ENCODE measurements at places on chromosomes 3 and 15.

- DNase-seq = peak; percentile 63
These were observed 74.3 kb upstream of the VGLL4 start for GRCh38 chr3:11717768-11718636.

DNA sequence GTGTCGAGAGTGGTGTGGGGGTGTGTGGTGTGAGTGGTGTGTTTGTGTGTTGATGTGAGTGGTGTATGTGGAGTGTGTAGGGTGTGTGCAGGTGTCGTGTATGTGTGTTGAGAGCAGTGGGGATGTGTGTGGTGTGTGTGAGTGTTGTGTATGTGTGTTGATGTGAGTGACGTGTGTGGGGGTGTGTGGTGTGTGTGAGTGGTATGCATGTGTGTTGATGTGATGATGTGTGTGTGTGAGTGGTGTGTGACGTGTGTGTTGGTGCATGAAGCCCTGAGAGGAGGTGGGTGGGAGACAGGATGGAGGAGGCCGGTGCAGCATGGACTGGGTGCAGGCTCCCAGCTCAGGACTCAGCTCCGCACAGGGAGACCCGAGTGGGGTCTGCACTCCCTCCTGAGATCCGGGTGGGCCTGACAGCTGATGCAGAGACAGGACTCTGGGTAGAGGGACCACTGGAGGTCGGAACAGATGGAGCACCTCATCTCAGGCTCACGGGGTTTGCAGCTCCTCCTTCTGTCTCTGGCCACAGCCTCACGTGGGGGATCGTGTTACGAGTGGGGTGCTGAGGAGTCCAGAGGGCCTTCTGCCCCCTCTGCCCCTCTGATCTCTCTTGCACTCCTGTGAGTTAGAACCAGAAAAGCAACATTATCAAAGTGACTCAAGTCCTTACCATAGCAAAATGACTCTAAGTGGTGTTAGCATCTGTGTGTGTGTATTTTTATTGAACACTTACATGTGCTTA, 41.3 kb downstream of the ARNT2 start:
- no peak for DNase-seq

- no peak for DNase-seq
These were observed 74.9 kb downstream of the RAD18 start for GRCh38 chr3:8888301-8888915.

GRCh38 chr3:25648925-25649830, 15.5 kb downstream of the TOP2B start:
- DNase-seq = no peak

GRCh38 chr3:13086531-13086981, 13.3 kb upstream of the IQSEC1 start:
- no peak for DNase-seq

- DNase-seq = no peak
These were observed 936.3 kb downstream of the ROBO1 start for GRCh38 chr3:78831446-78831972.

DNA sequence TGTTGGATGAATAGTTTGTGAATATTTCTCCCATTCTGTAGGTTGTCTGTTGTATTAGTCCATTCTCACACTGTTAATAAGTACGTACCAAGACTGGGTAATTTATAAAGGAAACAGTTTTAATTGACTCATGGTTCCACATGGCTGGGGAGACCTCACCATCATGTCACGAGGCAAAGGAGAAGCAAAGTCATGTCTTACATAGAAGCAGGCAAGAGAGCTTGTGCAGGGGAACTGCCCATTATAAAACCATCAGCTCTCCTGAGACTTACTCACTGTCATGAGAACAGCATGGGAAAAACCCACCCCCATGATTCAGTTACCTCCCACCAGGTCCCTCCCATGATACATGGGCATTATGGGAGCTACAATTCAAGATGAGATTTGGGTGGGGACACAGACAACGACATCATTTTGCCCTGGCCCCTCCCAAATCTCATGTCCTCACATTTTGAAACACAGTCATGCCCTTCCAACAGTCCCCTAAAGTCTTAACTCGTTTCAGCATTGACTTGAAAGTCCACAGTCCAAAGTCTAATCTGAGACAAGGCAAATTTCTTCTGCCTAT, 133.2 kb downstream of the LMLN start:
- DNase-seq = no peak

GRCh38 chr15:101494251-101494796, 4.8 kb upstream of the PCSK6 start:
- DNase-seq = no peak

DNA sequence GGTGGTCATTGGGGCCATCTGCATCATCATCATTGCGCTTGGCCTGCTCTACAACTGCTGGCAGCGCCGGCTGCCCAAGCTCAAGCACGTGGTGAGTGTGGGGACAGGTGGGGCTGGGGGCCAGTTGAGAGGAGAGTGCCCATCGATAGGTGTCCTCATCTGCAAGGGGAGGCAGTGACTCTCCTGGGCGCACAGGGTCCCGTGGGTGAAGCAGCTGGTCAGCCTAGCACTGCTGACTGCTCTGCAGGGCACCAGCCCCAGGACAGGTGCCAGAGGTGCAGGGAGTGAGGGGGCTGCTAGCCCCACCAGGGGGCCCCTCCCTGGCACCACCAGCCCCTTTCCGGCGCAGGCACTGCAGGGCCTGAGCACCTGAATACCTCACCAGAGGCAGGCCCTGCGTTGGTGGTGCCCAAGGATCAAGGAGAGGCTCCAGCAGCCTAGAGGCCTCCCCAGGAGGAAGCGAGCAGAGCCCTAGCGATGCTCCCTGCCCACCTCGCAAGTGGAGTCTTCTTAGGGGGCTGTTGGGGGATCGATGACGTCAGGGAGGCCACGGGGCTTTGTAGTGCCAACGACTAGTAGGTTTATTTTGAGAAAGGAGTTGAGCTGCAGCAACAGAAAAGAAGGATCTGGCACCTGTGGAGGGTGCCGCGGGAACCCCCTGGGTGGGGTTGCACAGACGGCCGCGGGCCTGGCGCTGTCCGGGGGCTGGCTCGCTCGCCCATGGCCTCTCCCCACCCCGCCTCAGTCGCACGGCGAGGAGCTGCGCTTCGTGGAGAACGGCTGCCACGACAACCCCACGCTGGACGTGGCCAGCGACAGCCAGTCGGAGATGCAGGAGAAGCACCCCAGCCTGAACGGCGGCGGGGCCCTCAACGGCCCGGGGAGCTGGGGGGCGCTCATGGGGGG, 976 bp upstream of the ABTB1 start:
- DNase-seq = no peak

DNA sequence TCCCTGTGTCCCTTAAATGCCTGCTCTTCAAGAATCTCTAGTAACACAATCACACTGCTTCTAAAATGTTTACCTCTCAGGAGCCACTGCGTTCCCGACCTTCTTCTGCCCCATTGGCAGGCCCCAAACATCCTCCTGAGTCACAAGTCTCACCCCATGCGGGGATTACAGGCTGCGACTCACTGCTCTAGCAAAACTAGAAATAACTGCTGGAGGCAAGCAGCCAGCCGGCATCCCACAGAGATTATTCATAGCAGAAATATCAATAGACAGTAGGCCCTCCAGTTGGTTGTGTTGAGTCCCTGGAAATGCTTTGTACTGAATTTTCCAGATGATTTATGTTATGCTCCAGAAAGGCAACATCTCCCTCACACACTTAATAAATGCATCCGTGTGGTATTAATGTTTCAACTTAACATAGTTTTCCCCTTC, 64.8 kb downstream of the RFTN1 start:
- DNase-seq = peak; percentile 81

GRCh38 chr3:24351779-24352469, 142.7 kb downstream of the THRB start:
- DNase-seq = no peak

DNA sequence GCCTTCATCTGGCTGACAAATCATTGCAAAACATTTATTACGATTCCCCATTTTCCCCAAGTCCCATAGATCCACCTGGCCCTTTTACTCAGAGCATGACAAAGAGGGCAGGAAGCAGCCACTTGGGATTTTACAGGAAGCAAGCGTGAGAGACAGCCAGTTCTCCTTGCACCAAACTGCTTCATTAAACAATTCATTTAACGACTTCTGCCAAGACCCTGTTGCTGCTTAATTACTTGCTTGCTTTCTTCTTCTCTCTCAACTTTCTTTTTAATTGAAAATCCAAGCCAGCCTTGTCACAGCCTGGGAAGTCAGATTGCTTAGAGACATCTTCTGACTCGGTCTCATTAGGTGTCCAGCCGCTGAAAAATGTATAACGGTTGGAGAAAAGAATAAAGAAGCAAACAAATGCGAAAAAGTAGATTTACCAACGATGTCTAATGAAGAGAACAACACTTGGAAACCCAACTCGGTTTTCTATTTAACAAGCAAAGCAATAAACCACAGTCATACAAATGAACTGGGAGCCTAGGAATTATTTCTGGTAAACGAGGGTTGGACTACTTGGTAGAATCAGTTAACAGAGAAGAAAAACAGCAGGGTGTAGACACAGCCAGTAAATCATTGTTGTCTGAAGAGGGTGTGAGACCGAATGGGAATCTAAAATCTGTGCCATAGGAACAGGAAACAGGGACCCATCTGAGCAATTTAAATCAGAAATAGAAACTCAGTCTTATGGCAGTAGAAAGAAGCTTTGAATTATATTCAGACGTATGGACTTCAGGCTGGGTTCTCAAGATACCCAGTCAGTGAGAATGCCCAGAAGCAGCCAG, 298.3 kb downstream of the LRRC3B start:
- no peak for DNase-seq

GRCh38 chr3:37940242-37940908, 50.2 kb upstream of the VILL start:
- DNase-seq = no peak

DNA sequence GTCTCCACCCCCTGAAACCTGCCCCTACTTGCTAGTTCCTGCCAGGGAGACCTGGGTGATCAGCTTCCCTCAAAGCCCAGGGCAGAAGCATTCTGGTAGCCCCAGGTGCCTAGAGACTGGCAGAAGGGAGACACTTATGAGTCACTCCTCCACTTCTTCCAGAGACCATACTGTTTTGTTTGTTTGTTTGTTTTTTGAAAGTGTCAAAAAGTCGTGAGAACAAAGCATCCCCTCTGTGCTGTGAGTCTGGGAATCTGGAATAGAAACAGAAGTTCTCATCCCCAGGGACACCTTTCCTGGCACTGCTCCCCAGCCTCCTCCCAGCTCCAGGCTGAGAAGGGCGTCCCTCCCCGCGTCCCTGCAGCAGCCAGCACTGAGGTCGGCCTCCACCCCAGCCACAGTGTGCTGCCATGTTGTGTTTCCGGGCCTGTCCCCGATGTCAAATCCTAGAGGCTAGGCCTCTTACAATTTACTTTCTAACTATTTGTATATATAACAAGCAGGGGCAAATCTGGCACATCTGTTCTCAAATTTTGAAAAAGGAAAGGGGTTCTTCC, 573.0 kb downstream of the RBMS3 start:
- no peak for DNase-seq

- no peak for DNase-seq
These were observed 62.9 kb upstream of the VGLL4 start for GRCh38 chr3:11706604-11707003.

DNA sequence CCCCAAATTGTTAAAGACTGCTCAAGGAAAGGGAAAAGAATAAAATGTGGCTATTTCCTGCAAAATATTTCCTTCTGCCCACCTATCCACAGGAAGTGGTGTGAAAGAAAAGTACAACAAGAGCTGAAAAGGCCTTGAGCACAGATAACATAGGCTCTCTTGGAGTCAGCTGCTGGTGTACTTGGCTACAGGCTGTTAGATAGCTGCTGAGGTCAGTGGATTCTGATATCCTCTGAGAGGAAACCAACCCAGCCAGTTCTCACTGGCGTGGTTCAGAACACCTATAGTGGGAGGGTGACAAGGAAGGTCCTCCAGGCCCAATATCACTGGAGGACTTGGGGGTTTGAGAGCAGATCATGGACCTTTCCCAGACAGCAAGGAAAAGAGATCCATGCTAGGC, 124.4 kb upstream of the GAP43 start:
- DNase-seq = no peak

GRCh38 chr3:129474984-129475804, 35.2 kb downstream of the IFT122 start:
- no peak for DNase-seq

DNA sequence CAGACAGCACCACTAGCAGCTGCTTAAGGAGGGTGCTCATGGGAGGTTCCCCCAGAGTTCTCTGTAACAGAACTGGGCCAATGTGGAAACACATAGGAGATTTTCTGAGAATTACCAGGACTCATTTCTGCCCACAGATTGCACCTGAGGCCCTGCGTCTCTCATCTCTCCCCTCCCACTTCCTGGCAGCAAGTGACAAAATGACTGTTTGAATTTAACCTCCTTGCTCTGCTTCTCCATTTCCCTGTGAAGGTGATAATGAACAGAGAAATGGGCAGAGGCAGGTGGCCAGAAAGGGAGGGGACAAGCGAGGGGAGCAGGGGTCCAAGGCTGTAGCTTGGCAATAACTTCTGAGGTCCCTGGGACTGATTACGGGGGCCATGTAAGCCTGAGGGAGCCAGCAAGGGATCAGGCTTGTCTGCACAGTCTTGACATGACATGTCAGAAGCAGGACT, 8.0 kb downstream of the EPHB1 start:
- no peak for DNase-seq

- DNase-seq = no peak
These were observed 69.5 kb upstream of the VGLL4 start for GRCh38 chr3:11713171-11713570.

DNA sequence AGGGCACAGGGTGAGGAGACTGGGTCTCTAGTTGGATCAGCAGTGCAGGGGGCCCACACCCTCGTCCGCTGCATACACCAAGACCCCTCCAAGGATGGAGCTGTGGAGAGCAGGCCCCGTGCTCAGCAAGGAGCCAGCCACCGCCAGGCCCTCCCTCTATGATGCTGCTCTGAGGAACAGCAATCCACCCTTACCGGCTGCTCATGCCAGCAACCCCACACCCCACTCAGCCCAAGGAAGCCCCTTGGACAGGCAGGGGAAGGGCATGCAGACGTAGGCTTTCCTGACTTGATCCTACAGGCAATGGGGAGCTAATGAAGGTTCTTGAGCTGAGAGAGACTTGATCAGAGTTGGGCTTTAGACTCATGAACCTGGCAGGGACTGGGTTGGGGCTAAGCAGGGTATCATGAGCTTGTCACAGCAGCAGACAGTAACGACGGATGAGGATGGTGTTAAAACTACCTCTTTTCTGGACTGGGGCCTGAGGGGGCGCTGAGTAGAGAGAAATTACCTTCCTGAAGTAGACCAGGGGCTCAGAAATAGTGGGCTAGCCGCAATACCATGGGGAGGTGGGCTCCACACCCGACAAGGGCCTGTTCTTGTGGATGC, 50.5 kb upstream of the FGD5 start:
- no peak for DNase-seq

GRCh38 chr15:89777782-89778380, 1.7 kb downstream of the MESP2 start:
- DNase-seq = no peak

DNA sequence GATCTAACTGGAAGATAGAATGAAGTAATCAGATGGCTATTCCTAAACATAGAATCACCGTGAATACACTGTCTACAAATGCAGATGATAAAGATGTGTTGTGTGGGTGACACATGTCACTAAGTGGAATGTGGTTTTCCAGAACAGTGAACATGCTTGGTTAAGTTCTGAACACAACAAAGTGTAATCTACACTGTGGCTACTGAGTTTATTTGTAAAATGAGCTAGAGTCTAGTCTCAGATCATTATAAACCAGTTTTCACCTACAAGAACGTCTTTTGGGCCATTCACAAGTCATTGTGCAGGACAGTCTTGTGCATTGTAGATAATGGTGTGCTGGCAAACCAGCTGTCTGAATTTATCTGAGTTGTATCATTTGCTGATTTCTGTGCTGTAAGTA, 35.3 kb downstream of the OXNAD1 start:
- peak; percentile 46 for DNase-seq

Data from kidney glomerular epithelial cell (primary cell).